ENCODE measurements at places on chromosomes 11 and 22.

GRCh38 chr22:25362215-25362882, 142.9 kb downstream of the CRYBB2 start:
- DNase-seq: peak; percentile 44

DNA sequence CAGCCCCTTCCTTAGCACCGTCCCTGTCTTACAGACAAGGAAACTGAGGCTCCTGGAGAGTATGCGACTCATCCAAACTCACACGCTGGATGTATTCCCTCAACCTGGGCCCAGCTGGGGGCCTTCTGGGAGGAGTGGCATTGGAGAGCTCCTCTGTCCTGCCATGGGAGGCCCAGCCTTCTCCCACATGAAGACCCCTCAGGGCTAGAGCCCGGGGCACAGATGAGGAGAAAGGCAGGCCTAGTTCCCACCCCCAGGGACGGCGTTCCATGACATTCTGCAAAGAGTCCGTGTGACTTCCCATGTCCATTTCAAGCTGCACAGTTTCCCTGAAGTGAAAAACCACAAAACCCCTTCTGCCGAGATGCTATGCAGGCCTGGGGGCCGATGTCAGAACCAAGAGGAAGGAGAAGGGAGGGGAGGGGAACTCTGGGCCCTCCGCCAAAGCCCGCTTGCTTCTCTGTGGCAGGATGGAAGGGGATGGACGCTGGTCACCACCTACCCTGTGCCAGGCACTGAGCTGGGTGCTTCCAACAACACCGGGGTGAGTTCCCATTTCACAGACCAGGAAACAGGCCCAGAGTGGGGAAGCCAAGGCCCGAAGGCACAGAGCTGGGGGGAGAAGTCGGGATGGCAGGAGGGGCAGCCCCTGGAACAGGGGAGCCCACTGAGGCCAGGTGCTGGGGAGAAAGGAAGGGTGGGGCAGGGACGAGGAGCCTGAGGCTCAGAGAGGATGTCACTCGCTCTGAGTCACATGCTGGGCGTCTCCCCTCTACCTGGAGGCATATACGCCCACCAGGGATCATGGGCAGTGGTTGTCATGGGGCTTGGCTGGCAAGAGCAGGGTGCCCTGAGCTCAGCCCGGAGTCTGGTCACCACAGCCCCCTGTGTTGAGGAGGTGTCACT, 15.7 kb downstream of the RAC2 start:
- DNase-seq: no peak

DNA sequence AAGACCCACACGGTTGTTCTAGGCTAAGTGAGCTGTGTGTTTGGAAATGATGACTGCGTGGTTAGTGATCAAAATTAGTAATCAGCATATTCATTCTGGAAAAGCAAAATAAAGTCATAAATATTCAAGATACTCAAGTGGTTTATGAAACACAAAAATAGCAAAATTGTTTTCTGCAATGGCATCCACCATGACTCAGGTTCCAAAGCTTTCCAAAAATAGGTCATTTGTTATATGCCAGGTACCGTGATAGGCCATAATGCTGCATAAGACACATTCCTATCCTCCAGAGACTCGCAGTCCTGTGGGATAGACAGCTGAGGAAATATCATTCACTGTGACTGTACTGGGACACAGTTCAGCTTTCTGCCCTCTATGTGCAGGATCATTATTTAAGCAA, 2.4 kb upstream of the ATL3 start:
- DNase-seq: no peak

GRCh38 chr11:6234387-6235107, at the start of gene FHIP1B:
FHIP1B (minus strand) TSS chr11:6234636; CDS start chr11:6224516, 10,120 bp downstream.
- peak; percentile 93 for DNase-seq

DNA sequence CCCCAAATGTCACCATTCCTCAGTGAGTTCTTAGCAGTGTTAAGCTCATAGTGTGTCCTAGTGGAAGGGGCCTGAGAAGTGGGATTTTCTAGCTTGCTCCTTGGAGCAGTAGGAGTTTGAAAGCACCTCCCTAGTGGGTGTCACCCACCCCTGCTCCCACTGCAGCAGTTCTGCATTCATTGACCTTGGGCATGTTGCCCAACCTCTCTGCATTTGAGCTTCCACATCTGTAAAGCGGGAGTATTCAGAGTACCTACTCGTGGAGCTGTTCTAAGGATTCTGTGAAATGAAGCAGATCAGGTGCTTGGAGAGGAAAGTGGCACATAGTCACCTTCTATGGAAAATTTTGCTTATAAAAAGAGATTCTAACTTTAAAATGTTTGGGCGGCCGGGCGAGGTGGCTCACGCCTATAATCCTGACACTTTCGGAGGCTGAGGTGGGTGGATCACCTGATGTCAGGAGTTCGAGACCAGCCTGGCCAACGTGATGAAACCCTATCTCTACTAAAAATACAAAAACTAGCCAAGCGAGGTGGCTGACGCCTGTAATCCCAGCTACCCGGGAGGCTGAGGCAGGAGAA, 16.9 kb downstream of the LMO2 start:
- DNase-seq: no peak

- no peak for DNase-seq
These were observed 27.0 kb downstream of the LGR4 start for GRCh38 chr11:27445625-27446024.

DNA sequence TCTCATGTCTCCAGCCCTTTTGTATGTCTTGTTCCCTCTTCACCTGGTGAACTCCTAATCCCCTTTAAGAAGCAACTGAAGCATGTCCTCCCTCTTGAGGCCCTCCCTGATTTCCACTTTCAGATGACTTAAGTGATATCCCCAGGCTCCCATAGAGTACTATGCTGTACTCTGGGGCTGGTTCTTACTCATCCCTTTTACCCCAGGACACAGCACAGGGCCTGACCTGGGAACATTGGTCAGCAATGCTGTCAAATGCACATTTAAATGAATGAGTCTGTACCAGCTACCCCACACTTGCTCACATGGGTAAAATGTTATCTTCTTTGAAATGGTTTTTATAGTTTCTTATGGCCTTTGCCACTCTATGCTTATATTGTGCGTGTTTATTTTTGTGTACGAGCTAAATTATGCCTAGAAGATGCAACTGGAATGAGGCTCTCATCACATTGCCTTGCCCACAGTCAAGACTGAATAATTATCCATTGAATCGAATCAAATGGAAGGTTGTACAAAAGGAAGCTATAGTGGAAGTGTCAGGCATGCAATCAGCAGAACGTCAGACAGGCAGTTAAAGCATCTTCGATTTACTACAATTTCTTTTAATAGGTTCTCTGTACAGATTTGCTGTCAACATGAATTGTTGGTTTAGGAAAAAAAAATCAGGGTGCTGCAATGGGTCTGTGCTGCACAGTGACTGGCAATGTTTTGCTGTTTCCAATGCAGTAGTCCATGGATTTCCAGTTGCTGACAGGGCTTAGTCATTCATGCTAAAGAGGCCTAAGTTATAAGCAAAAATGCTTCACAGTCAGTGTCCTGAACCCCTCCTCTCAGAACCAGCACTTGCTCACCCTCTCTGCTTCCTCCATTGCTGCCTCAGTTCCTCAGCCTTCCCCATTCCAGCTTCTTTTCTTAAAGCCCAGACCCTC, 79.5 kb downstream of the PARVA start:
- no peak for DNase-seq

DNA sequence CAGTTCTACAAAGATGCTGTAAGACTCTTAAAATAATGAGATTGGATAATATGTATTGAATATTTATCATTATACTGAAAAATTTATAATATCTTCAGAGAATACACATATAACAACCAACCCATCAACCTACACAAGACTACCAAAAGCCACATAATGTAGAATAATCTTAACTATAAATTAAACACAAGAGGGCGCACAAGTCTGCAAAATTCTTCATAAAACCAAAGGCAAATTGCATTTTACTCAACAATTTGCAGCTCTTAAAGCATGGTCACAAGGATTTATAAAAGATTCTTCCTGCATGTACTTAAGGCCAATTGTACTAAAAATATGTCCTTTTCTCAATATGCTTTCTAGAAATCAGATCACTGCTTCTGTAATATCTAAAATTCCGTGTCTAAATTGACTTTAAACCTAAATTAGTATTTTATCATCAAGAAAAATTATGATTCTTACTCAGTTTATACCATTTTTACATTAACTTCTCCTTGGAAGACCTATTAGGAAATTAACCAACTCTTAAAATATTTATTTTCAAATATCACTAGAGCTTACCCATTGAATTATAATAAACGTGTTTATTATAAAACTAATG, 79.0 kb downstream of the TTC28 start:
- DNase-seq: peak; percentile 61

DNA sequence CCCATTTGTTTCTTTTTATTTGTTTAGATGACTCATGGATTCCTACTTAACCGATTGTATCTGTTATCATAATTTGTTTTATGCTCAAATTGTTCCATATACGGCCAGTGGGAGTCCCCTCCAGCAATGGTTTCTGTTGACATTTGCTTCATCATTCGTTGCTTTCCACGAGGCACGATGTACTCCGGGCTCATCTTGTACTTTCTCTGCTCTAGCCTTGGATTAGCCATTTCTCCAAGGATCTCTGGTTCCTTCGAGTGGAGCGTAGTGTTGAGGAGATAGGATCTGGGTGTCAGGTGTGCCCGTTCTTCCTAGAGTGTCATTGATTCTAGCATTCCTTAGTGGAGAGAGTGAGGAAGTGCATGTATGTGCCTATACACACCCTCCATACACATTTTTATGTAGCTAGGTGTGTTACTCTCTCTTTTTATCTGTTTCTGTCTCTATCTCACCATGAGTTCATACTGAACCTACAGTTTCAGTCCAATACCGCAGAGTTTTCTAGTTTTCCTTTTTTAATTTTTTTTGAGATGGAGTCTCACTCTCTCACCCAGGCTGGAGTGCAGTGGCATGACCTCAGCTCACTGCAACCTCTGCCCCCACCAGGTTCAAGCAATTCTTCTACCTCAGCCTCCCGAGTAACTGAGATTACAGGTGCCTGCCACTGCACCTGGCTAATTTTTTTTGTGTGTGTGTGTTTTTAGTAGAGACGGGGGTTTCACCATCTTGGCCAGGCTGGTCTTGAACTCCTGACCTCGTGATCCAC, 31.4 kb downstream of the TECTA start:
- no peak for DNase-seq

GRCh38 chr22:31497148-31497938, 1.0 kb downstream of the SFI1 start:
- no peak for DNase-seq
